ENCODE measurements at places on chromosomes 5 and 9.

- DNase-seq = no peak
Measured at GRCh38 chr9:3361116-3361515, 164.7 kb downstream of the RFX3 start.

DNA sequence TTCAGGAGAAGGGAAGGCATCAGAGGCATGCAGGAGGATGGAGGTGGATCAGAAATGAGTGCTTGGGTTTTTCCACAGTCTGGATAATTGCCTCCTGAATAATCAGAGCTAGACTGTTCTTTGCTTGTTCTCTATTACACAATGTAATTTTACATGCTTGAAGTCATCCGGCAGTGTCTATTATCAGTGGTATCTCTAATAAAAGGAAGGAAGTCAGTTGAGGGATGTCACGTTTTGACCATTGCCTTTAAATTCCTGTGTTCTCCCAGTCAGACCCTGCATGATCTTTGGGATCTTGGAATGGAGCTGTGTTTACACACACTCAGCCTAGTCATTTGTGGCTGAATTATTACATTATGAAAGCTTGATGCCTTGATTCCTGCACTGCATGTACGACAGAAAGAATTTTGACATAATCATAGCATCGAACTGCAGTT, 91.0 kb downstream of the PDE8B start:
- peak; percentile 63 for DNase-seq

GRCh38 chr5:13649656-13650055, 294.8 kb downstream of the DNAH5 start:
- no peak for DNase-seq

GRCh38 chr5:170225326-170226128, 7.3 kb upstream of the C5orf58 start:
- DNase-seq = peak; percentile 32

DNA sequence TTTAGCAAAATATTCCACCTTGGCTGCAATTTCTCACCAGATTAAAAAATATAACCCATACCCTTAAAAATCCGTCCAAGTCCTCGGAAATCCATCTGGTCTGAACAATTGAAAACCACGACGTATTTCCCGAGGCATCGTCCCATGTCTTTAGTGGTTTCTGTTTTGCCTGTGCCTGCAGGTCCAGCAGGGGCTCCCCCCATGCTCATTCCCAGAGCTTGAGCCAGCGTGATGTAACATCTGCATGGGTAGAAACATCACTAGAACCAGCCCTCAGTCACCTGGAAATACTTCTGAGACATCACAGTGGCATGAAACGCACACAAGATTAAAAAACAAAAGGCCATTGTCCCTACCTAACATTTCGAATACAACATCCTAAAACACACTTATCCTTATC, 114.0 kb downstream of the DNAH5 start:
- DNase-seq = no peak

DNA sequence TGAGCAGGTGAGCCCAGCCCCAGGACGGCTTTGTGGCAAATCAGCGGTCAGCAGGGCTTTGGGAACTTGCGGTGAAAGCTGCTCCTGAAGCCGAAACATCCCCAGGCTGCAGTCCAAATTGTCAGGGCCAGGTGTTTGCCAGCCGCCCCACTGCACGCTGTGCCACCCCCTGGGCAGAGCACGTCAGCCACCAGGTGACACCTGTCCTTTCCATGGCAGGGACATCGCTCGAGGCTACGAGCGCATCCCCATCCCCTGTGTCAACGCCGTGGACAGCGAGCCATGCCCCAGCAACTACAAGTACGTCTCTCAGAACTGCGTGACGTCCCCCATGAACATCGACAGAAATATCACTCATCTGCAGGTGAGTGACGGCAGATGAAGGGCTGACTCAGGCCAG, 64.4 kb upstream of the CACNA1B start:
- DNase-seq = no peak

GRCh38 chr9:113515862-113516261, 52.3 kb downstream of the RGS3 start:
- no peak for DNase-seq

GRCh38 chr9:137446851-137447471, 5.8 kb upstream of the ENTPD8 start:
- peak; percentile 26 for DNase-seq

DNA sequence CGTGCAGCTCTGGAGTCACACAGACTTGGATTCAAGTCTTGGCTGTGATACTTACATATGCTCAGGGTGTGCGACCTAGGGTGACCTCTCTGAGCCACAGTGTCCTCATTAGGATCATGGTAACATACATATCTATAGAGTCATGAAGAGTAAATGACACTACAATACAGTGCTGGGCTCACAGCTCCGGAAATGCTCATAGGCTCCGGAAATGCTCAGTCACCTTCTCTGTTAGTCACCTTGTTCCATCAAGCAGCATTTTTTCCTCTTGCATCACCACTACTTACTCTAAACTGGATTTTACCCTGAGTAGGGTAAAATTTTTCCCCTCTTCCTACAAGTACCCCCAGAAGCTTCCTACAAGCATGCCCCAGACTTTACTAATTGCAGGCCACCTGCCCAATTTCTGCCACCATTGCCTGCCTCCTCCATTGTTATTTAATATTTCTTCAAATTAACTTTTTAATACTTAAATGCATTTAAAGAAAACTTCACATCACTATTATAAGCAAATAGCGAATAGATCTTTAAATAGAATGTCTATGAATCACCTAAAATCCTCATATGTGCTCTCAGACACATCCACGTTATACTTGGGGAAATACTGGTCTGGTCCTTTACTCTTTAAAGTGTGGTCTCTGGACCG, 147.6 kb upstream of the SPRY4 start:
- DNase-seq = peak; percentile 66

- no peak for DNase-seq
Measured at GRCh38 chr5:122778157-122778556, 3.3 kb downstream of the SNX2 start.

DNA sequence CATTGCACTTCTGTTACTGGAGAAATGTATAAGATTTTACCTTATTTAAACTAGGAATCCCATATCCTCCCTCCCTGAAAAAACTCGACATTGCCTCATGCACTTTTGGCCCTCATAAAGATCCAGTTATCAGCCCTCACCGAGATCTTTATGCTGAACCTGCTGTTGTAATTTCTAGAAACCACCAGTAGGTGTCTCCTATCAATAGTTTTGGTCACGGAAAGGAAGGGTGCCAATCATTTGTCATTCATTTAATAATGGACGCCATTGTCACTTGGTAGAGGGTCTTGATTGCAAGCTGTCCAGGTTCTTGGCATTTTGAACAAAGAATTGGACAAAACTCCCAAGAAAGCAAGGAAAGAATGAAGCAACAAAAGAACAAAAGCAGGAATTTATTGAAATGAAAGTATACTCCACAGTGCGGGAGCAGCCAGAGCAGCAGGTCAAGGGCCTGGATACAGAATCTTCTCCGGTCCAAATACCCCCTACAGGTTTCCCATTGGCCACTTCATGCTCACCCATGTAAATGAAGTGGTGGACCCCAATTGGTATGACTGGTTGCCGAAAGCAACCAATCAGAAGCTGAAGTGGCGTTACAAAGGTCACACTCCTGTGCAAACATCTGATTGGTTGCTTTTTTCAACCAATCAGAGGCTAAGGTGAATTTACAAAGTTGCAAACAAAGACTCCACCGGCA, 524.3 kb downstream of the PSAT1 start:
- DNase-seq = no peak

DNA sequence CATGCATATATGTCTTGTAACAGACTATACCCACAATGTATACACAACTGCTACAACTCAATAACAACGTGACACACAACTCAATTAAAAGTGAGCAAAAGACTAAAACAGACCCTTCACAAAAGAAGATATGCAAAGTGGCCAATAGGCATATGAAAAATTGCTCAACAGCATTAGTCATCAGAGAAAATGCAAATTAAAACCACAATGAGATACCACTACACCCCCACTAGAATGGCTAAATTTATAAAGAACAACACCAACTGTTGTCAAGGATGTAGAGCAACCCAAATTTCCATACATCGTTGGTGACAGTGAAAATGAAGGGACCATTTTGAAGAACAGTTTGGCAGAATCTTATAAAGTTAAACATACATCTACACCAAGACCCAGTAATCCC, 38.9 kb downstream of the GABRB2 start:
- peak; percentile 1 for DNase-seq

DNA sequence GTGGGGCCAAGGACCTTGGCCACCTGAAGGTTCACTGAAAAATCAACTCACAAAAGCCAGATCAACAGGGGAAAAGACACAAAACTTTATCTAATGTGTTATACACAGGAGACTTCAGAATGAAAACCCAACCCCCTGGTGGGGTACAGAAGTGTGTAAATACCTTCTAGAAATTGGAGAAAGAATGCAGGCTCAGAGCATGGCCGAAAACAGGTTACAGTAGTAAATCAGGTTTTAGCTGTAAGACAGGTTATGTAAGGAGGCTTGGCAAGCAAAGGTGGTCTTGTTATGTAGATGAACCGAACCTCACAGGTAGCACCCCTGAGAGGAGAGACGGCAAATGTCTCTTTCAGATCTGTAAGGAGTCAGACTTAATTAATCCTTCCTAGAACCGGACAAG, 10.0 kb downstream of the CEMIP2 start:
- DNase-seq = no peak

GRCh38 chr9:87653941-87654340, 72.0 kb upstream of the CTSL start:
- no peak for DNase-seq

DNA sequence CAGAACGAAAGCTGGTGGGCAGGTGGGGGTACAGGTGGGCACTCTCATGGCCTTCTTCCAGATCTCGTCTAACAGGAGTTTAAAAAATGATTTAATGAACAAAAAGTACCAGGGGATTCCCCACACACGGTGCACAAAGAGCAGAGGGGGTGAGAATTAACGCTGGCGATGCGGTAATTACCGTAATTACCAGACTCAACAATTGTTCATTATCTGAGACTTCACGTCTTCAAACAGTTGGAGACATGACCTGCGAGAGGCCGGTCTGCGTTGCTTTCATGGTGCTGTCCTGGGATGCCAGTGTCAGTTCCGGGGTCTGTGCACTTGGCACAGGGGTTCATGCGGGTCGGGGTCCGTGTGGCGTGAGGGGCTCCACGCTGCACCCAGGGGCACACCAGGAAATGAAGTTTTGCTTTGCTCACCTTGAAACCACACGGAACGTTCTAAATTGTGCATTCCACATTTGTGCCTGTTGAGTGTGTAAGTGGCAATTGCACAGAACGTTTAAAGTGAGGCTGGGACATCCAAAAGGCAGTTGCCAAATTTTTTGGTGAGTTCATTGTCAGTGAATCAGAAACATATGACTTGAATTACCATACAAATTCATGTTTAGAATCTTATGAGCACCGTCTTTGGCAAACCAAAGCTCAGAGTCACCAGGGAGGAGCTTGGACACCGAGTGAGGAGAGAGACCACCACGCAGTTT, 256.4 kb upstream of the IRX1 start:
- no peak for DNase-seq

- peak; percentile 81 for DNase-seq
Measured at GRCh38 chr5:122091936-122092600, 14.0 kb upstream of the LOX start.

- no peak for DNase-seq
Measured at GRCh38 chr5:132777209-132778069, at the start of gene SEPTIN8. SEPTIN8 (minus strand) TSS chr5:132777239; CDS start chr5:132777137, 102 bp downstream.

DNA sequence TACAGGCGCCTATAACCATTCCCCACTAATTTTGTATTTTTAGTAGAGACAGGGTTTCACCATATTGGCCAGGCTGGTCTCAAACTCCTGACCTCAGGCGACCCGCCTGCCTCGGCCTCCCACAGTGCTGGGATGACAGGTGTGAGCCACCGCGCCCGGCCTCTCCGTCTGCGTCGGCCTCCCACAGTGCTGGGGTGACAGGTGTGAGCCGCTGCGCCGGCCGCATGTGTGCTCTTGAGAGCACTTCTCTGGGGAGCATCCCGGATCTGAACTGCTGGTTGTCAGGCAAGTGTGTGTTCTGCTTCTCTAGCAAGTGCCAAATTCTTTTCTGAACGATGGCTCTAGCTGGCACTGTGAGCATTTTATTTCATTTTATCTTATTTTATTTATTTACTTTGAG, 3.7 kb upstream of the ENTPD2 start:
- DNase-seq = no peak

DNA sequence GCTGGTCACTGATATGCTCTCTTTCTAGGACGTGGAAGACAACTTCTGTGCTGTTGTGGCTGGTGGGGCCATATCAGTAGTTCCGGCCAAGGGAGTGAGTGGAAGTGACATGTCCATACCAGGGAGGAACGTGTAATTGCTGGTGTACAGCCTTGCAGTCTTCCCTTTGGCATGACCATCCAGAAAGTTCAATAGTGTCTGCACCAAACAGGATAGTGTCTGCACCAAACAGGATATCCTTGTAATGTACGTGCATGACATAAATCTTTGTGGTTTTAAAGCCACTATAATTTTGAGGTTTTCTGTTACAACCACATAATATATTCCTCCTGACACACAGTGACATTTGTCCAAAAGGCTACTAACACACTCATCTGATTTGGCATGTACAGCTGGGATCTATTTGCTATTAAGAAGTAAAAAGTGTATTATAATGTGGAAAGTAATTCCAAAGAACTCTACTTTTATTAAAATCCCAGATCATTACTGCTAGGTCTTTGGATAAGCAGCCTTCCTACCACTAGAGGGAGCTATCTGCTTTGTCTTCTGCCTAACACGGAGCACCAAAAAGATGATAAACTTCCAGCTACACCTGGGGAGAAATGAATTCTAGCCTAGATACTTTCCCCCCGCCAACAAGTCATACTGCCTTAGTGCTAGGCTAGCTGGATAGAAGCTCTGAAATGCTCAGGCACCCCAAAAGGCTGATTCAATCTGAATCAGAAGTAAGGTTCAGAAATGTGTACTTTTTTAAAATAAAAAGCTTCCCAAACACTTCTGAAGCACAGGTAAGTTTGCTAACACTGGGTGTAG, 52.7 kb downstream of the RNF145 start:
- DNase-seq = peak; percentile 41

DNA sequence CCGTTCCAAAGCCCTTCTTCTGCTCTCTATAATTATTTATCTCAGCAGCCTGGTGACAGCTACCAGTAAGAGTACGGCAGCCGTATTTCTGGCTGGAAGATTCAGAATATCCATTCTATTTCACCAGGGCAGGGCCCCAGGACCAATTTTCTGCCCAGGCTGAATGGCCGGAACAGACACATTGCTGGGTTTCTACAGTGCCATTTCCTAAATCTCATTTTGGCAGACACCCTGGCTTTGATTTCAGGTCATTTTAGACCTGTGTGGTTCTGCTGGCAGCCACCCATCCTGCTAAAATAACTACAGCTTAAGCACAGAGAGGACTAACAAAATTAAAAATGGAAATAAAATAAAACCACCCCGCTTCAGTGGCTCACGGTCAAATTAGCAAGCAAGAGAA, 95.0 kb downstream of the CRB2 start:
- DNase-seq = no peak

DNA sequence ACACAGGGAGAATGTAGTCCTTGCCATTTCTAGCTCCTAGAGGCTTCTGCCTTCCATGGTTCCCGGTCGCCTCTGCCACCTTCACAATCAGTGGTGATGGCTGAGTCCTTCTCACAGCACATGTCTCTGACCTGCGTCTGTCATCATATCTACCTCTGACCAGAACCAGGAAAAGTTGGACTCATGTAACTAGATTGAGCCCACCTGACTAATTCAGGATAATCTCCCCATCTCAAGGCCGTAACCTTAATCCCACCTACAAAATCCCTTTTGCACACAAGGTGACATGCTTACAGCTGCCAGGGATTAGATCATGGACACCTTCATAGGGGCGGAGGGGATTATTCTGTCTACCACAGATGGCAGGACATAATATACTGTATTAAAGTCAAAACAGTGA, 375.6 kb downstream of the ICE1 start:
- DNase-seq = no peak

GRCh38 chr9:115730396-115730795, 423.2 kb upstream of the PAPPA start:
- no peak for DNase-seq
